ENCODE measurements at places on chromosomes 1 and 21. TPM values are rescaled to one million over a fixed set of nuclear protein-coding genes. Genes with fewer than 3 reads are reported as not detected.

Gene SNAPIN
- total RNA-seq: 94.5 TPM

Gene MX2
- 5.1 TPM for total RNA-seq

Gene SERPINC1
- total RNA-seq: not detected

Gene CFHR3
- total RNA-seq: not detected

Gene AVPR1B
- total RNA-seq: not detected

Gene TMPRSS2
- not detected for total RNA-seq

Gene MLLT11
- total RNA-seq: 5.0 TPM

Gene TTC39A
- total RNA-seq: not detected

Gene FAM110D
- 3.2 TPM for total RNA-seq

Gene ELAPOR1
- 0.41 TPM for total RNA-seq

Gene AP4B1
- 8.0 TPM for total RNA-seq

Gene LCE1B
- not detected for total RNA-seq

Gene PMF1
- 41.1 TPM for total RNA-seq

Gene SPRR2E
- not detected for total RNA-seq

Gene BRDT
- total RNA-seq: not detected

Gene C1orf185
- total RNA-seq: not detected

Gene CFHR4
- total RNA-seq: not detected

Gene CLDN8
- not detected for total RNA-seq

Gene RNU1-4
- total RNA-seq: under 0.01 TPM

Gene PDC
- total RNA-seq: not detected

Gene DCST1
- total RNA-seq: not detected

Gene CASQ1
- 2.5 TPM for total RNA-seq

Gene PPIAL4G
- total RNA-seq: not detected

Gene RGS1
- 109 TPM for total RNA-seq

Gene LIPI
- total RNA-seq: not detected

Gene FCER1G
- 61.4 TPM for total RNA-seq

Gene RHCE
- 0.36 TPM for total RNA-seq

Gene KMO
- 5.4 TPM for total RNA-seq

Gene FCRLB
- total RNA-seq: 0.82 TPM

Gene CYP4Z1
- total RNA-seq: 1.8 TPM

Gene IVL
- not detected for total RNA-seq
